ENCODE measurements at places on chromosomes 4 and X. TPM values are rescaled to one million over a fixed set of nuclear protein-coding genes. Genes with fewer than 3 reads are reported as not detected.

DNA sequence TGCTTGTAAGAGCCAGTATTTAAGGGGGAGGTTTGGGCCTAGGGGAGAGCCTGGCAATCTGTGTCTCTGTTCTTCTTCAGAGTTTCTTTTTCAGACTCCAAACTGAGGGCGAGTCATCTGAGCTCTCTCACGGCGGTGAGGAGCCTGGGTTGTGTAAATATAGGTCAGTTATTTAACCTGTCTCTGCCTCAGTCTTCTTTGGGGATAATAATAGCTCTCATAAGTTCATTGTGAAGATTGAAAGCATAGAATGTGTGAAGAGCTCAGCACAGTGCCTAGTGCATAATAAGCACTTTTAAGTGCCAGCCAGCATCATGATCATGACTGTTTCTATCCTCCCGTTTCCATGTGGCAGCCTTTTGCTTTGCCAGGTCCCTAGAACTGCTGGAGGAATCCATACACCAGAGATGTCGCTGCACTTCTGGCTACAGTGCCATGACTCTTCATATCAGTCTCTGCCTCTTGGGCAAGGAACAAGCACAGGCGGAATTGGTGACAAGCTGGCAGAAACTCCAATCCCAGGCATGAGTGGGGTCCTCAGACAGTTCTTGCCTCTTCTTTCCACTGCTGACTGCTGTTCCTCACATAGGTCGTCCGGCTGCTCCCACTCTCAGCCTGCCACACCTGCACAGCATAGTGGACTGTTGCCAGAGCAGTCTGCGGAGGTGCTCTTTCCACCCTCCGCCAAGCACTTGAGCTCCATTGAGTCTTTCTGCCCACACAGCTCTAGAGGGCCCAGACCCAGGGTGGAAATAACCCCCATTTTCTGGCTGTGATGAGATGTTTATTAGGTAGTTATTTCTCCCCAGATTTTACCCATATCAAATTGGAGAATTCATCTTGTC, 103.7 kb upstream of the MAML3 start:
- DNase-seq: no peak
- peaks cover 21% of the 10 kb centered on the region for H3K4me1 ChIP-seq
- no peak overlapping the region for H3K4me3 ChIP-seq
- peaks cover 36% of the 10 kb centered on the region for H3K27me3 ChIP-seq
- no peak overlapping the region for H3K27ac ChIP-seq

DNA sequence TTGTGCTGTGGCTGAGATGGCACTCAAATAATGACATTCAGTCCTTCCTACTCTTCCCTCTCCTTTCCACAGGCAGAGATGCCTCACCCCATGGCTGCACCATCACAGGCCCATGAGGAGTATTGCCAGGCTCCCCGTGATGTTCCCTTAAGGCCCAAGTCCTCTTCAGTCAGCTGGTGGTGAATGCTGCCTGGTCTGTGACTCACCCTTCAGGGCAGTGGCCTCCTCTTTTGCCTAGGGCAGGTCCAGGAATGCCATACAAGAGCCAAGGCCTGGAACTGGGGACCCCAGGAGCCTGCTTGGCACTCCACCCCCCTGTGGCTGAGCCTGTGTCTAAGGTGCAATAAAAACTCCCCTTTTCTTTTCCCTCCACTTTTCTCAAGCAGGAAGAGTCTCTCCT, 144.2 kb upstream of the GEMIN8 start:
- H3K27me3 ChIP-seq: no peaks in the 10 kb centered on the region
- H3K4me3 ChIP-seq: no peak overlapping the region
- DNase-seq: no peak
- H3K27ac ChIP-seq: no peak overlapping the region
- H3K36me3 ChIP-seq: no peaks in the 10 kb centered on the region

DNA sequence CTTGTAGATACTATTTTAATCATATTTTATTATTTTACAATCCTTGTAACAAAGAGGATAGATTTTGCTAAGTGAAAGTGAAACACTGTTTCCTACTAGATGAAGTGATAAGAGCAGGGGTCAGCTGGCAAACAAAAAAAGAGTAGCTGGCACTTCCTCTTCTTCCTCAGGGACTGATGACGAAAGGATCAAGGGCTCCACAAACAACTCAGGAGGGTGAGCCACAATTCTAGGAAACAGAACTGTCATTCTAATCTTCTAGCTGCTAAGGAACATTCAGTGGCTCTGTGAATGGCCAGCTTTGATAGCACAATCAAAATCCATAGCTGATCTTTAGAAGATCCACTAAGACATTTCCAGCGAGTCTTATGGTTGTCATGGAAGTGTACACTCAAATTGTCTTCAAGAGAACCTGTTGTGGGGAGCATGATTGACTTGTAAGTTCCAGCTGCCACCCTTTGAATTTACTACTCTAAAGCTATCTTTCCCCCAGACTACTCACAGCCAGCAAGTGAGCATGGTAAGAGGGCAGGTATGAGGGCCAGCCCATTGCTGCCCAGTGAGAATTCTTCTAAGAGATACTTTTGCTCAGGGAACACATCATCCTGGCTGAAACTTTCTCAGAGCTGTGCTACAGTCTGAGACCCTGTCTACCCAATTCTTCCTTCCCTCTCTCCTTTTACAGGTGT, 275.7 kb upstream of the RASGEF1B start:
- peaks cover 3% of the 10 kb centered on the region for H3K4me1 ChIP-seq
- no peak overlapping the region for H3K4me3 ChIP-seq
- H3K36me3 ChIP-seq: no peaks in the 10 kb centered on the region
- DNase-seq: no peak
- H3K27ac ChIP-seq: no peak overlapping the region
- no peaks in the 10 kb centered on the region for H3K27me3 ChIP-seq

DNA sequence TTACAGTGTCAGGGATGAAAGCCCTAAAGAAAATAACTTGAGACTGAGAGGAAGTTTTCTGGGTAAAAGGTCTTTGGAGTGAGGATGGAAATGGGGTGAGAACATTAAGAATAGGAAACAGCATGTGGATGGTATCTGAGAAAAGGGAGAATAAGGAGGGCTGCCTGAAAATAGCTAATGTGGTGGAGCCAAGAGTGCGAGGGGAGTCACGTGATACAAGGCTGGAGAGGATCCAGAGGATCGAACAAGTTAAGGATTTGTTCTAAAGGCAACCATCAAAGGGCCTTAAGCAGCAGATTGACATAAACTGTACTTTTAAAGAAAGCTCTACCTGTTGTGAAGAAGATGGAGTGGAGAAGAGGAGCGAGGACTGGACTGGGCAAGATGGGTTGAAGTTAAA, 347.4 kb upstream of the AGA start:
- H3K27ac ChIP-seq: no peak overlapping the region
- no peak overlapping the region for H3K4me3 ChIP-seq
- no peak for DNase-seq
- no peaks in the 10 kb centered on the region for H3K27me3 ChIP-seq

GRCh38 chr4:89204624-89205023, 93.3 kb downstream of the TIGD2 start:
- H3K27me3 ChIP-seq: peaks cover 11% of the 10 kb centered on the region
- H3K4me3 ChIP-seq: no peak overlapping the region
- no peaks in the 10 kb centered on the region for H3K36me3 ChIP-seq
- H3K4me1 ChIP-seq: no peaks in the 10 kb centered on the region

GRCh38 chr4:56655627-56656345, 25.3 kb downstream of the HOPX start:
- peaks cover 28% of the 10 kb centered on the region for H3K36me3 ChIP-seq
- H3K4me1 ChIP-seq: peaks cover 51% of the 10 kb centered on the region
- H3K4me3 ChIP-seq: peak overlapping the region; percentile 99
- H3K27me3 ChIP-seq: peaks cover 11% of the 10 kb centered on the region

GRCh38 chr4:92988301-92988700, 684.5 kb downstream of the GRID2 start:
- DNase-seq: no peak
- H3K36me3 ChIP-seq: no peaks in the 10 kb centered on the region
- no peak overlapping the region for H3K27ac ChIP-seq
- no peaks in the 10 kb centered on the region for H3K4me1 ChIP-seq
- H3K27me3 ChIP-seq: no peaks in the 10 kb centered on the region

- H3K4me3 ChIP-seq: peak within 1 kb of the TSS; percentile 56
- H3K36me3 ChIP-seq: peaks cover 1% of the 10 kb centered on the region
- no peak within 1 kb of the TSS for H3K27ac ChIP-seq
These were observed at the start of gene AADAT for GRCh38 chr4:170089668-170090351. TSS of gene AADAT (minus strand) at chr4:170089956. CDS start at chr4:170089690, 266 bp downstream.

DNA sequence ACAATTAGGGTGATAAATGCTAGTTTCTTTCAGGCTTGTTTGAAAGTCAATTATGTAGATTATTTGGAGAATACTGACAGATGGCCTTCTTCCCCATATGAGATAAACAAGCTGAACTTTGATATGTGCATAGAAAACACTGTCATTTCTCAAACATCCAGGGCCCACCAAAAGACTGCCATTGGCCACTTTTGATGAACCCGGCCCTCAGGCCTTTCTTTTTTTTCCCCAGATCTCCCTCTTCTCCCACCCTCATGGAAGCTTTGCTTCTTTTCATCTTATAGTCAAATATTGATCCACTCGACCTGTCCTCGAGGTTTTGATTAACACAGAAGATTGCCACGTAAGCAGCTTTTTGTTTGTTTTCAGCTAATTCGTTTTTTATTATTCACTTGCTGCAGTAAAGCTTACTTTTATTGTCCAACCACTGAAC, 377.4 kb downstream of the SMARCA1 start:
- no peaks in the 10 kb centered on the region for H3K4me1 ChIP-seq
- no peak overlapping the region for H3K4me3 ChIP-seq

The ATP1B4 gene
- total RNA-seq: not detected

DNA sequence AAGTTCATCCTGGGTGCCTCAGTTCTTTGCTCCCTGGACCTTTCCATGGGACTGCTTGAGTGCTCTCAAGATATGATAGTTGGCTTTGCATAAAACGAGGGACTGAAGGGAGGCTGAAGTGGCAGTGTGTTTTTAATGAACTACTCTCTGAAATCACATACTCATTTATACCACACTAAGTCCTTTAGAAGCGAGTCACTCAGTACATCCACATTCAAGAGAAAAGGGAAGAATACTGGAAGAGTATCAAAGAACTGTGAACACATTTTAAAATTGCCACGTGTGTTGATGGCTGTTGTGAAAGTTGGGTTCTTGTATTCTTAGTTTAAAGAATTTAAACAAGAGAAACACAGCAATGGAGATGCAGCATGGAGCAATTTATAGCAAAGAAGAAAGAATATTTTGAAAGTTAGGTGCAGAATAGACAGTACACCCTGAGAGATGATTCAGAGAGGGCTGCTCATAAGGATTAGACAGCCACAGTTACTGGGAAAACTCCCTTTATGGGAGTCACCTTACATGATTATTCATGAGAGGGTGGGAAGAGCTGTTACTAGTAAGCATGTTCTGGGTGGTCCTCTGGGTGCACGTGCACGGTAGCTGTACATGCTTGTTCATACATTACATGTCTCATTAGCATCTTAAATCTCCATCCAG, 380.7 kb downstream of the ADGRL3 start:
- no peaks in the 10 kb centered on the region for H3K27me3 ChIP-seq
- no peak for DNase-seq
- H3K27ac ChIP-seq: no peak overlapping the region
- H3K4me3 ChIP-seq: no peak overlapping the region
- no peaks in the 10 kb centered on the region for H3K4me1 ChIP-seq
- no peaks in the 10 kb centered on the region for H3K36me3 ChIP-seq

DNA sequence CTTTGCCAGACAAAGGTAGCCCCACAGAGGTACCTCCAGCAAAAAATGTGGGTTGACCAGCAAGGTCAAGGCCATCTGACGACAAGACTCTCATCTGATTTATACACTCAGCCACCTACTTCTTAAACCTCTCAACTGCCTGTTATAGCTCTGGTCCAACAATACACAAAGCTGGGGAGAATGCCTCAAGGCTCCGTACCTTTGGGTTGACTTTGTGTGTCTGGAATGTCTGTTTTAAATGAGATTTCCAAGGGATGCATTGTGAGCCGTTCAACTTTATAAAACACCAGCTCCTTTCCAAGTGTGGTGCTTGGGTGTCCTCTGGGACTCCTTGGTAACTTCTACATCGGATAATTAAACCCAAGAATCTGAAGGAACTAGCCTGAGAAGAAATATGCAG, 167.0 kb upstream of the RPL34 start:
- no peak for DNase-seq
- H3K36me3 ChIP-seq: no peaks in the 10 kb centered on the region
- peaks cover 3% of the 10 kb centered on the region for H3K4me1 ChIP-seq
- no peak overlapping the region for H3K27ac ChIP-seq
- H3K27me3 ChIP-seq: peaks cover 6% of the 10 kb centered on the region
- H3K4me3 ChIP-seq: no peak overlapping the region

DNA sequence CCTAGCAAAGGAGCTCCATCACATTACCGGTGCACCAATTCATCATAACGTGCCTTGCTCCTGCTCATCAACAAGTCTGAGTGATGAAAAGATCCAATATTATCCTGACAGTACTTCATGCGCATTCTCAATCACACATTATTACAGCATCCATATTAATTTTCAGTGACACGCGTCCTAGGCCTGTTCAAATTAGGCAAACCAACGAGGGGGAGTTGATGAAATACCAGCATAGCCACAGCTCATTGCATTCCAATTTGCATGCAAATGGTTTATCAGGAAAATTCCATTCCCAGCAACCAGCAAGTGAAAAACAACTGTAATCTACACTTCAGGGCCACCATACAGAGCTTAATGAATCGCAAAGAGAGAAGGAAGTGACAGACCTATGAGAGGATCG, 236.9 kb downstream of the DCLK2 start:
- no peaks in the 10 kb centered on the region for H3K4me1 ChIP-seq
- no peaks in the 10 kb centered on the region for H3K27me3 ChIP-seq
- H3K36me3 ChIP-seq: peaks cover 12% of the 10 kb centered on the region
- no peak overlapping the region for H3K4me3 ChIP-seq
- no peak overlapping the region for H3K27ac ChIP-seq

The FGF16 gene
- total RNA-seq: not detected

- peak; percentile 59 for DNase-seq
- peaks cover 17% of the 10 kb centered on the region for H3K4me1 ChIP-seq
- H3K27ac ChIP-seq: peak overlapping the region; percentile 73
- peak overlapping the region; percentile 87 for H3K4me3 ChIP-seq
These were observed 752 bp downstream of the SEPTIN11 start for GRCh38 chr4:76950052-76950955.

- H3K27ac ChIP-seq: peak overlapping the region; percentile 1
- H3K27me3 ChIP-seq: no peaks in the 10 kb centered on the region
- H3K36me3 ChIP-seq: peaks cover 1% of the 10 kb centered on the region
These were observed 35.6 kb downstream of the ACOX3 start for GRCh38 chr4:8404791-8405515.
